RPMI7951 (cell line): ENCODE measurements at places on chromosomes 5 and 9. TPM values are rescaled to one million over a fixed set of nuclear protein-coding genes. Genes with fewer than 3 reads are reported as not detected.

GRCh38 chr9:83024506-83025125 lies 38.3 kb downstream of the RASEF start:
- no peak for DNase-seq

DNA sequence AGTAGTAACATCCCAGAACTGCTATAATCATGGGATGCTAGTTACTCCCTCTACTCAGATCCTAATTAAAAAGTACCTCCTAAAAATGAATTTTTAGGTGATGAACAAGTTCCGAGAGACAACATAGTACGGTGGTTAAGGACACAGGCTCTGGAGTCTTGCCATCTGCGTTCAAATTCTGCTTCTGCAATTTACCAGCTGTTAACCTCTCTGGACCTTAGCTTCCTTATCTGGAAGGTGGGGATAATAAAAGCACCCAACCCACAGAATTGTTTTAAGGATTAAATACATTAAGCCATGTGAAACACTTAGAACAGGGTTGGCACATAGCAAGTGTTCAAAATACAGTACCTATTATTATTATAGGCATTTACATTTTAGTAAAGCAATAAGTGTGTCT lies 77.5 kb upstream of the XPA start:
- no peak for DNase-seq

DNA sequence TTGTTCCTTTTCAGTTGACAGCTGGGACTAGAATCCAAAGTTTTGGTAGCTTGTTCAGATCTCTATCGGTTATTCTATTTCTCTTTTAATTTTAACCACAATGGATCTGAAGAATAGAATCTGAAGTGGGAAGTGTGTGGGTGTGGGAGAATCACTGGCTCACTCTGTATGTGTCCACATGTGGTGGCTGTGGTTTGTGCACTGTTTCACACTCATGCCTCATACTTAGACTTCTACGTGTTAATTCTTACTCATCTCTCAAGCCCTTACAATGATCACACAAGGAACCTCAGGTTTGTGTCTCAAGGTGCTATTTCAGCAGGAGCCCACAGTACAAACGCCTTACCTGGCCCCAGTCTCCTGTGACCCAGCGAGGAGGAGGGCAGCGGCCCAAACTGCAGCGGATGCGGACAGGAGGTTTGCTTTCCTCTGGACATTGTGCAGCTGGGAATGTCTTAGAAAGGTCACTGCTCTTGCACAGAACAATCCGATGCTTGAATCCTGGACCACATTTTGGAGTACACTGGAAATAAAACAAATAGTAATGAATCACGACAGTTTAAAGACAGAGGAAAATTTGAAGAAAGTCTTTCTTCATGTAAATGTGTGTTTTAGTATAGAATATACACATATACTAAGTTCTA lies 309.1 kb downstream of the ADAMTS6 start:
- DNase-seq = peak; percentile 61

The CNTFR gene
- not detected in 2 replicates for total RNA-seq

DNA sequence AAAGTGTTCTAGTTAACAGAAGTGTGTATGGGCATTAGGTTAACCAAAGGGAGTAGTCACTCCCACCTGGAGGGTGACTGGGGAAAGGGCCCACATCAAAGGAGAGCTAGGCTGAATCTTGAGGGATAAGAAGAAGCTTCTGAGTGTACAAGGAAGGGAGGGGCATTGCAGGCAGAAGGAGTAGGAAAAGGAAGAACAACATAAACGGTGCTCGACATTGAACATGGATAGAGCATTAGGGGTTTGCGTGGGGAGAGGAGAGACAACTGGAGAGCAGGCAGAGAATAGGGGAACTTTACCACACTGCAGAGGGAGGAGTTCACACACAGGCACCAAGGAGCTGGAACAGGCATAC lies 5.3 kb upstream of the GLRX start:
- no peak for DNase-seq

GRCh38 chr9:5834214-5834613 lies 1.3 kb upstream of the ERMP1 start:
- DNase-seq = no peak

DNA sequence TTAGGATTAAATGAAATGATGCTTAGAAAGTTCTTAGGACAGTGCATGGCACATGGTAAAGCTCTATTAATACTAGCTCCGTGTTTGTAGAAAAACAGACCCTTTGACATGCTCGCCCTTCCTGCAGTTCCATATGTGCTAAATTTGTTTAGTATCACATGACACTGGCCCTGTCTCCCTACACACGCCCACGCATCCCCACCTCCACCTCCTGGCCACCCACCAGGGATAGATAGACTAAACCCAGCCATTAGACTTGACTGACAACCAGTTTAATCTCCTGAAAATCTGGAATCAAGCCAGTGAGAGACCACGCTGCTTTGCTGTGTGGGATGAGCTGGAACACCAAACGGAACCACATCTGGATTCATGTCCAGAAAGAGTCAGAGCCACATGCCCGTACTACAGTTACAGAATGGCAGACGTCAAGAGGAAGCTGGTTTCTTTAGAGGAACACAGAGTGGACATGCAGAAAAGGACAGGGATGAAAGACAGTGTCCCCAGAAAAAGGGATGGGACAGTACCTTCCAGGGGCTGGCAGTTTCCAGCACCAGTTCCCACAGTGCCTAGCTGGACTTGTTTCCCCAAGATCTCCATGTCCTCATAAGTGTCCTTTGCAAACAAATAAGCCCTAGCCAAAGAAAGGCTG lies 186.1 kb downstream of the PDZD2 start:
- DNase-seq = no peak

DNA sequence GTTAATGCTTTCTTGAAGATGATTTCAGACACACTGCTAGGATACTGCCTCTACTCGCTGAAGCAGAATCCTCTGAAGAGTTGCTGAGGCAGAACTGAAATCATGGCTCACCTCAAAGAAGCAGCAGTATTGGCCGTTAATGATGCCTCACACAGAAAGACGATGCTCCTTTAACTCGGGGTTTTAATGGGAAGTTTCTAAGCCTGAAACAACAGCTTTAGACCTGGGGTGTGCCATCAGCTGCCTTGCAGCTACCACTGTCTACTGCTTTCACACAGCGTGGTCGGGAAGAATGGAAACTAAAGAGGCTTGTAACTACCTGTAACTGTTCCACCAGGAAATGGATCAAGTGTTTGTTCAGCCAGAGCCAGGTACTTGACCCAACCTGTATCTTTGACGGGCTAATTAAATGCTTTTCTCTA lies at the start of gene CTXN3:
CTXN3 (plus strand) TSS at position 65 of the 422 bp plus-strand sequence. CDS start 8,440 bp downstream, outside the sequence.
- DNase-seq = no peak

GRCh38 chr5:9251379-9251980 lies 294.4 kb downstream of the SEMA5A start:
- no peak for DNase-seq

- DNase-seq = no peak
Observed at GRCh38 chr5:151721087-151721646, 34.5 kb upstream of the SPARC start.

The MYMK gene
- total RNA-seq = not detected in 2 replicates

DNA sequence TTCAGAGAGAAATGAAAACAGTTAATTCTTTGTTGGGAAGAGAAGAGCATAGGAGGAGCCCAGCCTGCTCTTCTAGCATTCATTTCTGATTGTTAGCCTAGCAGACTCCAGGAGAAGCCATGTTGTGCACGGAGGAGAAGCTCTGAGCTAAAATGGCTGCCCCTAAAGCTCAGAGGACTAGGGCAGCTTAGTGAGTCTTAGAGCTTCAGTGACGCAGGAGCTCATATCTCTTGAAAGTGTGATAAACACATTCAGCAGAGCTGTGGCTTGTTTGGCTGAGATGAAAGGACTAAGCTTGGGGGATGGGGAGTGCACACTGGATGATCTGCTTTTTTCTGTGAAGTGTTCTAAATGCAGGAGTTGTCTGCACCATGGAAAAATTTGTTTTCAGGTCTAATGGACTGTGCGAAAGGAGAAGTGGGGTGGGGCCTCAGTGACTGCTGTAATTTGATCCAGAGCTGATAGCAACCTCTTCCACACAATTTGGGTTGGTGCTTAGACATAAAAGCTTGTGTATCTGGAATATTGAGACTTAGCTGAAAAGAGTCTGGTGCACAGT lies 58.5 kb downstream of the ZNF462 start:
- DNase-seq = peak; percentile 92

GRCh38 chr5:157342822-157343402 lies 77.0 kb downstream of the CYFIP2 start:
- DNase-seq = peak; percentile 53

- DNase-seq = no peak
Observed at GRCh38 chr9:98568909-98569469, 139.7 kb downstream of the GABBR2 start.

DNA sequence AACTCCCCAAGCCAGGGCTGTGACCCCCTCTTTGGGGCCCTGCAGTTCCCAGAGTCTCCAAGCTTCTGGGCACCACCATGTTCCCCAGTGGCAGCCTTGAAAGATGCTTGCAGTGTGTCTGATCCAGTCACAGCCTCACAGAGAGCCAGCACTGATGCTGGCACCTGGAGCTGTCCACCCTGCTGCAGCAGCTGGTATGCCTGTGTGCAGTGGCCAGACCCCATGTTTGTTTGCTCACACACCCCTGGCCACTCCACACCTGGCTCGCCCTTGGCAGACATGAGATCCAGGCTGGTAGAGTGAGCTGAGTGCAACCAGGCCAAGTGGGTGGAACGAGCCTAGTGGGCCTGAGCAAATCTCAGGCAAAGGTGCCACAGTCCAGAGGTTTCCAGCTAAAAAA lies 106.0 kb downstream of the C9orf50 start:
- DNase-seq = no peak

- DNase-seq = no peak
Observed at GRCh38 chr5:76764374-76764773, 48.4 kb downstream of the F2R start.

DNA sequence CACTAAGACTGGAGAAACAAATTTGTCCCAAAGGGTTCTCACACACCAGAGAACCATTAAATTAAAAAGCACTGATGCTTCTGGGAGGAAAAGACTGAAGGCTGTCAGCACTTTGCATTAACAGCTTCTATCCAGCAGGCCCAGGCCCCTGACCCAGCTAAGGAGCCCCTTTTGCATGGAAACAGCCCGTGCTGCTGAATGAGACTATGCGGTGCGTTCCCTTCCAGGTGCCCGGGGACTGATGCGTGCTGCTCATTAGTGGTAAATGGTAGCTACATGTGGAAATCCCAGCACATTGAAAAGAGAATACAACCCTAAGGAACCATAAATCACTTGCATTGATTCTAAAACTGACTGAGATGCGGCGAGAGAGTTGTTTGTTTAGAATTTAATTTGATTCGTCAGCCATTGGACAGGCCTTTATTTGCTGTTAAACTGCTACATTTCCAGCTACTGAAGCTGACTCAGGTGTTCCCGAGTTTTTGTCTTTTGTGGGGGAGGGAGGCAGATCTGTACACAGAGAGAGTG lies 351.0 kb upstream of the SLC24A2 start:
- no peak for DNase-seq

The RELL2 gene
- total RNA-seq = 2.8 and 5.2 TPM in 2 replicates

- no peak for DNase-seq
Observed at GRCh38 chr9:134242706-134243105, 78.3 kb upstream of the RNU6ATAC start.

DNA sequence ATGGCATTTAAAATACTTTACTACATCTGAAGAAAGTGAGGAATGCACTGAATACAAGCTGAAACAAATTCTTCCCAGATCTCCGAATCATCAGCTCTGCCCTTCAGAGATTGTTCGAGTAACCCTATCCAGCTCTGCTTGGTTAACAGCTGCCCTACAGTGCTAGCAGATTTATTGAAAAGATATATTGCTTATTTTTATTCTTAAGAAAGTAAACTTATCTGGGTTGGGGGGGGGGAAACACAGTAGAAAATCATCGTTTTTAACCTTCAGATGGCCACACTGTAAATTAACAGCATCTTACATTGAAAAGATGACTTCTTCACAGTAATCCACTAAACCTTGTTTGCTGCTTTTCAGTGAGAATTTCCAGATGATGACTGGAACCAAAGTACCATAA lies 210.8 kb downstream of the NFIB start:
- DNase-seq = no peak

DNA sequence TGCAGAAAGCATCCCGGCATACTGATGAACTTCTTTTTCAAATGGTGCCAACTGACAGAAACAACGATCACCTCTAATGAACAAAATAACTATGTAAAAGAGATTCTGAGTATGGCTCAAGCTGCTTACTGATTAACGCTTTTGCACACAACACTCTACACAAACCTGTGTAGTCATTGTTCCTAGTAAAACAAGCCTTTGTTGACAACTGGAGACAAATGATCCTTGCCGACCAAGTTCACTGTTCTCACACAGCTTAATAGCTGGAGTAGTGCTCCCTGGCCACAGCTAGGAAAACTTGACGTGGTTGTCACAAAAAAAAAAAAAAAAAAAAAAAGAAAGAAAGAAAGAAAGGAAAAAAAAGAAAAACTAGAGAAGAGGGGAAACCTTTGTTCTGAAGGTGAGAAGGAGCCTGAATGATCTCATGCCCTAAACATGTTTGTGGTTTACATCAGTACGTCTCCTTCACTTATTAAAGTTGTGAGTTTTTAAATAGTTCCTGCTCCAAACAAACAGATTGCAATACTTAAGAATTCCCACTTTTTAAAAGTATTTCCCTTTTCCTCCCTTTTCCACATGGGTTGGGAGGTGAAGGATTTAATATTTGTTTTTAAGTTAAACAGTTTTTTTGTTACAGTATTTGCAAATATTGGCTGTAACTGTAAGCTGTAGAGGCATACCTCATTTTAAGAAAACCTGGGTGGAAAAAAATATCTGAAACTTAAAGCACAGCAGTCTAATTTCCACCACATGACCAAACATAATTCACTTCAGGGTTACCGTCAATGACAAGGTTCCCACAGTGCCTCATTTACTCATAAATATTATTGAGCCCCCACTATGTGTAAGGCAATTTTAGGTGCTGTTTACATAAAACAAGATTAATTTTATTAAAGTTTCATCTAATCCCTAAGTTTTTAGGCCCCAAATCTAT lies 63.7 kb downstream of the GLIS3 start:
- peak; percentile 59 for DNase-seq

GRCh38 chr9:18786911-18787650 lies 245.9 kb downstream of the SAXO1 start:
- DNase-seq = no peak

- DNase-seq = no peak
Observed at GRCh38 chr5:33968211-33969005, 16.1 kb downstream of the SLC45A2 start.

The KCNMB1 gene
- total RNA-seq = not detected in 2 replicates
